ENCODE measurements at places on chromosomes 12 and 14.

- H3K4me1 ChIP-seq, result no peaks in the 10 kb centered on the region
- DNase-seq, result no peak
- H3K27me3 ChIP-seq, result no peaks in the 10 kb centered on the region
- H3K4me3 ChIP-seq, result no peak overlapping the region
Measured at GRCh38 chr14:44405011-44405486, 102.0 kb downstream of the FSCB start.

DNA sequence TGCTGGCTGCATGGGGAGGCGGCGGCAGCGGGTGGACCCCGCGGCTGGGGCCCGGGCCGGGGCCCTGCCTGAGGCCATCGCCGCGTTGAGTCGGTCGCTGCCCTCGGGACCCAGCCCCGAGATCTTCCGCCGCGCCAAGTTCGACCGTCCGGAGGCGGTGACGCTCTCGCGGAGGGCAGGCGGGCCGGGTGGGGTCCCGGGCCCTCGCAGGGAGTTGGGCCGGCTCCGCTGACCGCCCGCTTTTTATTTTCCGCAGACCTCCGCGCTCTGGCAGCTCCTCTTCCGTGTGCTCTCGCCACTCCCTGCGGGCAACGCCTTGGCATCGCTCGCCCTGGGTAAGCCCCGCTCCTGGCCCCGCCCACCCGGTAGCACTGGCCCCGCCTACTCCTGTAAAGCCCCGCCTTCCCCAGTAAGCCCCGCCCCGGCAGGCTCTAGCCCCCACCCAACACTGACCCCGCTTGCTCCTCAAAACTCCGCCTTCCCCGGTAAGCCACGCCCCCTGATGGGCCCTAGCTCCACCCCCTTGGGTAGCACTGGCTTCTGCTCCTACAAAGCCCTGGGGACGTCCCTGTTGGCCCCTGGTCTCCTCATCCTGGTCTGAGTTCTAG lies 424 bp downstream of the TEDC1 start:
- peak; percentile 87 for DNase-seq
- no peaks in the 10 kb centered on the region for H3K27me3 ChIP-seq
- H3K4me3 ChIP-seq, result peak overlapping the region; percentile 72
- H3K36me3 ChIP-seq, result no peaks in the 10 kb centered on the region

- no peaks in the 10 kb centered on the region for H3K27me3 ChIP-seq
- no peak overlapping the region for H3K4me3 ChIP-seq
- no peaks in the 10 kb centered on the region for H3K36me3 ChIP-seq
- no peak overlapping the region for H3K27ac ChIP-seq
- DNase-seq, result no peak
- no peaks in the 10 kb centered on the region for H3K4me1 ChIP-seq
Measured at GRCh38 chr12:27081668-27082111, 688 bp downstream of the C12orf71 start.

DNA sequence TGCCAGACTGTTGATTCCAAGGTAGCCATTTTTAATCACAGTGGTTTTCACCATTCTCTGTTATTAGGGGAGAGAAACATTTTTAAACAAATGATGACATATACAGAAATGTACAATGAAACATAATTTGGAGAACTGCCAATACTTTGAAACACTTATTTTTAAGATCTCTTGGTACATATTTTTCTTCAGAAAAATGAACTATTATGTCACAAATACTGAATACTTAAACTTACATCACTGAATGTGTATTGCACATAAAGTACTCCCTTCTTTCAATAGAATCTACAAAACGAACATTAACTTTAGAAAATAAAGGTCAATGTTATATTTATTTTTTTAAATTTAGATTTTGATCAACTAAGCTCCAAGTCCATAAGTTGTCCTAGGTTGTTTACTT lies 71.7 kb upstream of the CPNE8 start:
- DNase-seq, result no peak
- H3K4me1 ChIP-seq, result no peaks in the 10 kb centered on the region
- no peaks in the 10 kb centered on the region for H3K36me3 ChIP-seq
- H3K27ac ChIP-seq, result no peak overlapping the region
- no peaks in the 10 kb centered on the region for H3K27me3 ChIP-seq
- no peak overlapping the region for H3K4me3 ChIP-seq

DNA sequence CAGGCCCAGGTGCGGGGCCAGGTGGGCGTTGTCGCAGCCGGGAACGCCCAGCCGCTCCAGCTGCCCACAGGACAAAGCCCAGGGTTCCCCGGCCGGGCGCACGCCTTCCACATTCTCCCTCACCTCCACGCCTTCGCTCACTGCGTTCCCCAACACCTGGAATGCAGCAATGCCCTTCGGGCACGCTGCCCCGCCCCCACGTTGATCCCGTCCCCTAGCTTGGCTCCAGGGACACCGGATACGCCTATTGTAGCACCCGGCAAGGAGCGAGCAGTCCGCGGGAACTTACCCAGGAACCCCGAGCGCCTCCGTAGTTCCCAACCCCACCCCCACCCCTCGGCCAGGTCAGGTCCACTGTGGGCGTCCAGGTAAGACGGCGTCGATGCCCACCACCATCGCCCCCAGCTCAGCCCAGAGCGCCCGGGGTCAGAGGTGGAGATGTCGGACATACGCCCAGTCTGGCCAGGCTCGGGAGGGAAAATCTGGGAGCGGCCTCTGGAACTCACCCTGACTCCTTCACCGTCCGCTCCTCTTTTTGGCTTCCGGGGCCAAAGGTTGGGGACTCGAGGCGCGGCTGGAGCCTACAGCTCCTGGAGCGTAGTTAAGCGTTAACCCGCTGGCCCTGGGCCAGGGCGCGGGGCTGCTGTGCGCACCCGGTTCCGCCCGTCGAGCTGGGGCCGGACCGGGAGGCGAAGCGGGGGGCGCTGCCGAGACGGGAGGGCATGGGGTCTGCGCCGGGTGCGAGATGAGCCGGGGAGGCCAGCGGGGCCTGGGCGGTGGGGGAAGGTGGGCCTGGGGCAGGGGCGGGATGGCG lies 594 bp upstream of the CEP170B start:
- DNase-seq, result no peak
- H3K36me3 ChIP-seq, result no peaks in the 10 kb centered on the region
- peaks cover 11% of the 10 kb centered on the region for H3K4me1 ChIP-seq
- H3K27me3 ChIP-seq, result no peaks in the 10 kb centered on the region
- H3K4me3 ChIP-seq, result peak overlapping the region; percentile 55
- no peak overlapping the region for H3K27ac ChIP-seq

DNA sequence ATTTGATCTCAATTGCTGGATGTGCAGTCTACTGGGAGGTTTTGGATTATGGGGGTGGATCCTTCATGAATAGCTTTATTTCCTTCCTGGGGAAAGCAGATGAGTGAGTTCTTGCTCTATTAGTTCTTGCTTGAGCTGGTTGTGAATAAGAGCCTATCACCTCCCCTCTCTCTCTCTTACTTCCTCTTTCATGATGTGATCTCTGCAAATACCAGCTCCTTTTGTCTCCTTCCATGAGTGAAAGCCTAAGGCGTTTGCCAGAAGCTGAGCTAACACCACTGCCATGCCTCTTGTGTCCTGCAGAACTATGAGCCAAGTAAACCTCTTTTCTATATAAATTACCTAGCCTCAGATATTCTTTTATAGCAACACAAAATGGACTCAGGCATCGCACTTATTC lies 302.7 kb downstream of the CCER1 start:
- H3K27me3 ChIP-seq, result no peaks in the 10 kb centered on the region
- no peak overlapping the region for H3K27ac ChIP-seq
- DNase-seq, result no peak
- no peak overlapping the region for H3K4me3 ChIP-seq

DNA sequence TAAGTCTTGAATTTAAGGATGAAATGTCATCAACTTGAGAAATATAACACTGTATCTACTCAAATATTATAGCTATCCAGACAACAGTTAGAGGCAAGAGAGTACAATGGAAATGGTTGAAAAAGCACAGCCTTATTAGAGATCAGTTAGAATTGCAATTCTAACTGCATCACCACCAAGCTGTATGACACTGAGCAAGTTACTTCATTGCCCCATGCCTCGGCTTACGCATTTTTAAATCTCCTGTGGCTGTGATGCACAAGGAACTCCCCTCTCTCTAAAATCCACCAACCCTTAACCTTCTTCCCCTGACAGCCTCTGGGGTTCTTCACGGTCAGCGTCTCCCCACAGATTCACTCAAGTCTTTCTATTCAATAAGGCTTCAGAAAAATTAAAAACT lies 75.1 kb downstream of the MED13L start:
- H3K27ac ChIP-seq, result no peak overlapping the region
- peaks cover 2% of the 10 kb centered on the region for H3K4me1 ChIP-seq
- H3K4me3 ChIP-seq, result no peak overlapping the region
- DNase-seq, result no peak
- no peaks in the 10 kb centered on the region for H3K27me3 ChIP-seq

GRCh38 chr12:52495389-52495788 lies 2.3 kb upstream of the KRT6A start:
- H3K4me1 ChIP-seq, result no peaks in the 10 kb centered on the region
- H3K36me3 ChIP-seq, result no peaks in the 10 kb centered on the region
- DNase-seq, result no peak
- no peak overlapping the region for H3K4me3 ChIP-seq

GRCh38 chr12:52082669-52082987 lies 3.1 kb downstream of the SMIM41 start:
- H3K4me3 ChIP-seq, result no peak overlapping the region

DNA sequence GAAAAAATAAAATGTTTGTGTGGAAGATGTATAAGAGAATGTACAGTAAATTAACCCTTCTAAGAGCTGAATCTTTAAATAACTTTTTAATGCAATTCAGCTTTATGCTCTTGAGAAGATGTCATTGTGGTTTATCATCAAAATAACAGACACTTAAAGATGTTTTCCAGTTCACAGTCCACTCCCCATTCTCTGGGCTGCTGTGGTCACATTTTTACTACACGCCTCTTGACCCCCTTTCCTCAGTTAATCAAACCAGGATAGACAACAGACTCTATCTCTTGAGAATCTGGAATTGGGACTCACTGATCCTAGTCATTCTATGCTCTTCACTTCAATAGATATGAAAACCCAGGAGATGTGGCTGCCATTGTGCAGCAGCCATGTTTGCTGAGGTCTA lies 24.7 kb upstream of the OR6J1 start:
- H3K27ac ChIP-seq, result no peak overlapping the region
- no peak overlapping the region for H3K4me3 ChIP-seq
- H3K27me3 ChIP-seq, result no peaks in the 10 kb centered on the region
- DNase-seq, result no peak
- H3K4me1 ChIP-seq, result no peaks in the 10 kb centered on the region
- H3K36me3 ChIP-seq, result no peaks in the 10 kb centered on the region

GRCh38 chr14:49050822-49051221 lies 535.4 kb downstream of the RPS29 start:
- H3K36me3 ChIP-seq, result no peaks in the 10 kb centered on the region
- no peak overlapping the region for H3K4me3 ChIP-seq
- H3K27me3 ChIP-seq, result no peaks in the 10 kb centered on the region
- H3K4me1 ChIP-seq, result no peaks in the 10 kb centered on the region
- no peak for DNase-seq

DNA sequence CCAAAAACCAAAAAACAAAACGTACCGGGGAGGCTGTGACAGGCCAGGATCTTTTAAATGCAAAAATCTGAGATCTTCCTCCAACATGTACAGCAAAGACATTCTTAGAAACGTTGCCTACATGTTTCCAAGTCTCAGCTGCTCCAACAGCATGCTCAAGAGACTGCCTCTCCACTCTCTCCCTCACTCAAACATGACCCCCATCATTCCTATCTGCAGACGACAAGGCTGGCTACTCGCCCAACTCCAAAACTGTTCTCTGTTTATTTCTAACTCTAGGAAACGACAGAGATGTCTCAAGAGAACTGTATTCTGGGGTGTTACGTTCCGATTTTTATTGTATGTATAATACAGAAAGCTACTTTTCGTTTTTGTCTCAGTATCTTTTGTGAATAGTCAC lies 57.5 kb upstream of the TMCC3 start:
- DNase-seq, result no peak
- no peaks in the 10 kb centered on the region for H3K4me1 ChIP-seq
- H3K27me3 ChIP-seq, result no peaks in the 10 kb centered on the region

- no peaks in the 10 kb centered on the region for H3K27me3 ChIP-seq
- no peak overlapping the region for H3K27ac ChIP-seq
- peaks cover 10% of the 10 kb centered on the region for H3K4me1 ChIP-seq
Measured at GRCh38 chr14:54568821-54569595, 2.1 kb downstream of the SAMD4A start.

DNA sequence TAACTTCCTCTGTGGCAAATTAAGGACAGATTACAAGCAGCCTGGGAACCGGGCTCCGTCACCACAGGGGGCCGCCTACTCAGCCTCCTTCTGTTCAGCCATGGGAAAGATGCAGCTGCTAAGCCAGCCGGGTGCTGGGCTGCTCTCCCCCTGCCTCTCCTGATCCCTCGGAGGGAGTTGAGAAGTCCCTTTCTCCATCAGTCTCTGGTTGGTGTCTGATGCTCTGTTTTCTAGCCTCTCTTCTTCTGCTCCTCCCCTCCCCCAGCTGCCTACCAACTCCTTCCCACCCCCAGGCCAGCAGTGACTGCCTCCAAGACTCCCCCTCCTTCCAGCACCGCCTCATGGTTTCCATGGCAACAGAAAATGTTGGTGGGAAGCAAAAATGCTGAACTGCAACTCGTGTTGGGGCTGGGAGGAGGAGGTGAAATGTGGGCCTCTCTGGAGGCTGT lies 486.7 kb downstream of the APAF1 start:
- DNase-seq, result no peak
- no peak overlapping the region for H3K4me3 ChIP-seq
- H3K27me3 ChIP-seq, result no peaks in the 10 kb centered on the region
- no peaks in the 10 kb centered on the region for H3K4me1 ChIP-seq
- H3K36me3 ChIP-seq, result no peaks in the 10 kb centered on the region

- H3K4me1 ChIP-seq, result no peaks in the 10 kb centered on the region
- no peak overlapping the region for H3K27ac ChIP-seq
- no peak for DNase-seq
- no peaks in the 10 kb centered on the region for H3K27me3 ChIP-seq
Measured at GRCh38 chr12:55142669-55143565, 16.7 kb downstream of the OR9K2 start.

GRCh38 chr14:64611358-64612020 lies 61.7 kb downstream of the PPP1R36 start:
- peaks cover 3% of the 10 kb centered on the region for H3K27me3 ChIP-seq
- H3K36me3 ChIP-seq, result no peaks in the 10 kb centered on the region
- DNase-seq, result no peak

- H3K27ac ChIP-seq, result no peak overlapping the region
- no peak overlapping the region for H3K4me3 ChIP-seq
- H3K27me3 ChIP-seq, result no peaks in the 10 kb centered on the region
- no peak for DNase-seq
- peaks cover 24% of the 10 kb centered on the region for H3K36me3 ChIP-seq
Measured at GRCh38 chr12:100337727-100338126, 19.1 kb upstream of the SLC17A8 start.

GRCh38 chr12:57240926-57241401 lies 10.0 kb downstream of the STAC3 start:
- no peak for DNase-seq
- no peak overlapping the region for H3K27ac ChIP-seq
- H3K4me3 ChIP-seq, result peak overlapping the region; percentile 83
- H3K36me3 ChIP-seq, result no peaks in the 10 kb centered on the region
- H3K27me3 ChIP-seq, result peaks cover 44% of the 10 kb centered on the region
- H3K4me1 ChIP-seq, result peaks cover 72% of the 10 kb centered on the region

DNA sequence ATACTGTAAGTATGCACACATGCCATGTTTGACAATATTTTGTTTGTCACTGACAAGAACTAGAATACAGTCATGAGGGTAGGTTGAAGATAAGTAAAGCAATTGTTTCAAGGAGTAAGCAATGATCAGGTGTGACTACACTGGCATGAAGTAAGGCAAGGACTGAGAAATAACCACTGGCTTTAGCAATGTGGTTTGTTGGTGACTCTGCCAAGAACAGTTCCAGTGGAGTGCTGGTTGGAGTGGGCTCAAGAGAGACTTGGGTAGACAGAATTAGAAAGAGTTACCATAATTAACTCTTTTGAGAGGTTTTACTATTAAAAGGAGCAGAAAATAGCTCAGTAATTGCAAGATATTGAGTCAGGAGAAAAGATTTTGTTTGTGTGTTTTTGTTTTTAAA lies 129.6 kb downstream of the GTF2A1 start:
- no peaks in the 10 kb centered on the region for H3K4me1 ChIP-seq
- H3K4me3 ChIP-seq, result no peak overlapping the region
- H3K36me3 ChIP-seq, result no peaks in the 10 kb centered on the region
- no peak for DNase-seq
- no peak overlapping the region for H3K27ac ChIP-seq
- no peaks in the 10 kb centered on the region for H3K27me3 ChIP-seq

Data from effector memory CD4-positive, alpha-beta T cell (primary cell).